ENCODE measurements at places on chromosomes 12 and 14.

GRCh38 chr12:106732890-106733289 lies 41.6 kb upstream of the RIC8B start:
- no peak overlapping the region for H3K4me3 ChIP-seq
- H3K36me3 ChIP-seq: no peaks in the 10 kb centered on the region
- DNase-seq: no peak
- H3K27me3 ChIP-seq: peaks cover 11% of the 10 kb centered on the region

DNA sequence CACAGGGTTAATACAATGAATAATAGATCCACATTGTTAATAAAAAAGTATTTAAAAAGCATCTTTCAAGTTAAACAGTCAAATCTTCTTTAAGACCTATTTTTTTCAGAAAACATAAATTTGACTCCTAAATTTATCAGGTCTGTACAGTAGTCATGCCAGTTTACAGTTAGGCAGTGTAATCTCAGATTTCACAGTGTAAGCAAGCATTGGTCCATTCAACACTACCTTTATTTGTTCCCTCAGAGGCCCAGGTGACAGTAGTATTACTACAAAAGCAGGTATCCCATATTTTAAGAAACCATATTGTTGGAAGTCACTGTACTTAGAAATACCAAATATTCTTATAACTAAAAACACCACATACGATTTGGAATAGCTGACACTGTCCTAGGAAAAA lies 6.1 kb downstream of the ATP2B1 start:
- H3K27ac ChIP-seq: no peak overlapping the region
- peaks cover 27% of the 10 kb centered on the region for H3K4me1 ChIP-seq
- DNase-seq: no peak
- peaks cover 14% of the 10 kb centered on the region for H3K27me3 ChIP-seq

DNA sequence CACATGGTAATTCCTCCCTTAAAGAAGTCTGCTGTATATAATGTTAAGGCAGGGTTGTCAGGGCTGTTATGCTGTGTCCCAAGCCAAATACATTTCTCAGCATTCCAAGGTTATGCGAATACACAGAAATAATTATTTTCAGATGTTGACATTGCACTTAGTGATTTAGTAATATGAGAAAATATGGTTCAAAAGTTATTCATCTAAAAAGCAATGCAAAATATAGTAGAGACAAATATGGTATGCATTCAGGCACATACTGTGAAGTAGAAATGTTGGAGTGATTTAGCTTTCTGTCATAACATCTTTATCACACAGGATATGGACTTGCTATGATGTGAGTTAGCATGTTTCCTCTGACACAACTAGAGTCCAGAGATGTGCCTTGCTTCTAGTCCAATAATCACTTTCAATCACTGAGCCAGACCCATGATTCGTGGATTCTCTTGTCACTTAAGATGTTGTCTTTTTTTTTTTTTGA lies 70.0 kb downstream of the PDE3A start:
- DNase-seq: no peak
- H3K27me3 ChIP-seq: no peaks in the 10 kb centered on the region
- no peaks in the 10 kb centered on the region for H3K36me3 ChIP-seq

- H3K36me3 ChIP-seq: peaks cover 24% of the 10 kb centered on the region
- H3K27ac ChIP-seq: peak overlapping the region; percentile 36
- DNase-seq: no peak
- peaks cover 56% of the 10 kb centered on the region for H3K4me1 ChIP-seq
- no peak overlapping the region for H3K4me3 ChIP-seq
- H3K27me3 ChIP-seq: no peaks in the 10 kb centered on the region
These were observed 53.7 kb downstream of the CCDC88C start for GRCh38 chr14:91363776-91364523.

DNA sequence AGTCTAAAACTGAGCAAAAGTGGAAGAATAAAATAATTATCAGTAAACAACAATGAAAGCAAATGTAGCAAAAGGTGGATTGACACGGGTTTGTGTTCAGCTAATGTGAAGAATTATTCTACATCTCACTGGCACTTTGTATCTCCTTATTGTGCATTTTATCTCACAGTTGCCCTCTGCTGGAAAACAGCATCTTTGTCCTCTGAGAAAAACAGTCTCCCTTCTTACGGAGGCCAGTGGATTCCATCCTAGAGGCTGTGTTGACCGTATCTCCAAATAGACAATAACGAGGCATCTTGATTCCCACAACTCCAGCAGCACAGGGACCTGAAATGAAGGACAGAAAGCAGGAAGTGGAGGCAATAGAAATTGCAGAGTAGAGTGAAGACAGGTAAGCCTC lies 51.3 kb upstream of the PLBD1 start:
- peaks cover 11% of the 10 kb centered on the region for H3K4me1 ChIP-seq
- H3K27me3 ChIP-seq: peaks cover 7% of the 10 kb centered on the region
- no peaks in the 10 kb centered on the region for H3K36me3 ChIP-seq
- no peak overlapping the region for H3K4me3 ChIP-seq
